ENCODE measurements at places on chromosomes 1 and 21.

DNA sequence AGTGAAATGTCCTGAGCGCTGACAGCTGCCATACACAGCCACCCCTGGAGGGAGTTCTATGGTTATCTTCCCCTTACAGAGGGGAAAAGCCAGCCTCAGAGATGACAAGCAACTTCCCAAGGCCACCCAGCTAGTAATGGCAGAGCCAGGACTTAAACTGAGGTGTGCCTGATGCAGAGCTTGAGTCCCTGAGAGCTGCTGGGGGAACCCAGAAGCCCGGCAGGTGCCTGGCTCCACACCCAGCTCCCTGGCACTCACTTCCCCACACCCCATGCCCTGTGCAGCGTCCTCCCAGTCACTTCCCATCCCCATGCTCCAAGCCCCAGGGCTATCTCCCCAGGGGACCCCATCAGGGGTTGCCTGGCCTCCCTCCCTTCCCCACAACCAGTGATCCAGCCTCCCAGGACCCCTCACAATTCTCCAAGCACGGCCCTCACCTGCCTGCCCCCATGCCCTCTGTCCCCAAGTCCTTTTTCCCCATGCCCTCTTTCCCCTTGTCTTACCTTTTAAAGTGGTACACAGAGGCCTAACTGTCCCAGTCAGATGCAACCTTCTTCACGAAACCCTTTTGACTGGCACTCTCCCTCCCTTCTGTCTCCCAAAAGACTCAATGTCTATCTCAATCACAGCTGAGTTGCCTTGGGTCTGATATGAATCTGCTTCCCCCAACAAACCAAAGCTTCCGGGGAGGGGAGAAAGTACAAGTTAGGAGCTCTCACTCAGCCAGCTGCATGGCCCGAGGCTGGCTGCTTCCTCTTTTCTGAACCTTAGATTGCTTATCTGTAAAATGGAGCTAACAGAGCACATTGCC is 39.8 kb upstream of the LRP8 start:
- peak; percentile 55 for DNase-seq

- DNase-seq, result no peak
Measured at GRCh38 chr1:177976596-177976995, 6.7 kb upstream of the SEC16B start.

GRCh38 chr1:99525331-99525730 is 120.6 kb upstream of the PALMD start:
- DNase-seq, result no peak

GRCh38 chr1:206116191-206116872 is 856 bp downstream of the AVPR1B start:
- no peak for DNase-seq

DNA sequence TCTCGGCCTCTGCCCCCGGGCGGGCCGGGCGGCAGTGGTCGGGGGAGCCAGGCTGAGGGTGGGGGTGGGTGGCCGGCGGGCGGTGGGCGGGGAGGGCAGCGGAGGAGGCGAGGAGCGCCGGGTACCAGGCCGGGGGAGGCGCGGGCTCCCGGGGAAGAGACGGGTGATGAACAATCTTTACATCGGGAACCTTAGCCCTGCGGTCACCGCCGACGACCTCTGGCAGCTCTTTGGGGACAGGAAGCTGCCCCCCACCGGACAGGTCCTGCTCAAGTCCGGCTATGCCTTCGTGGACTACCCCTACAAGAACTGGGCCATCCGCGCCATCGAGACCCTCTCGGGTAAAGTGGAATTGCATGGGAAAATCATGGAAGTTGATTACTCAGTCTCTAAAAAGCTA is 112.5 kb downstream of the NBPF12 start:
- no peak for DNase-seq

DNA sequence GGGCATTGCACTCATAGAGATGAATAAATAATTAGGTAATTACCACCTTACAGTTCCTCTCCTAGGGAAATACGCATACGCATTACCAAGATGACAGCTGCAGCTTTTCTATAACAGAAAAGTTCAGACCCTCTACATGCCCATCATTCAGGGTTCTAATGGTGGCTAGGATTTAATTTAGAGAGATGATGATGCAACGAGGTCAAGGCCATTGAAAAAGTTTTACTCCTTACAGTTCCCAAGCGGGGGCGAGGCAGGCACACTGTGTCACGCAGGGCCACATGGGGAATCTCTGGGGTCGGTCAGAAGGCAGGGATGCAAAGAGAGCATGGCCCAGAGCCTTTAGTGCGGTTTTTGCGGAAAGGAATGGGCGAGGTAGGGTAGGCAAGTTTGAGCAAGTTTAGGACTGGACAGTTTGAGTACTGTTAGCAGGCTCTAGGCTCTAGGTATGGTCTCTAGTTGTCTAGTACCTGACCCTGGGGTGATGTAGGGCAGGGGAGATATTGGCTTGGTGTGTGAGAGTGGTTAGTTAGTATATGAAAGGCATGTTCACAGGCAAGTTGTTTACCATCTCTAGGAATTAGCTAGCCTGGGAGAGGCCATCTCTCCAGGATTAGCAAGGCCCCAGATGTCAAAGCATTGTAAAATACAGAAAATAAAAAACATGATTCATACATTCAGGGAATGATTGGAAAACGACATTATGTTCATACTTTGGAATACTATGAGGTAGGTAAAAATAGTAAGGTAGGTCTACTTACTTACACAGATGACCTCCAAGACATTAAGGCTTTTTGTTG is 29.6 kb upstream of the ID3 start:
- DNase-seq, result no peak

DNA sequence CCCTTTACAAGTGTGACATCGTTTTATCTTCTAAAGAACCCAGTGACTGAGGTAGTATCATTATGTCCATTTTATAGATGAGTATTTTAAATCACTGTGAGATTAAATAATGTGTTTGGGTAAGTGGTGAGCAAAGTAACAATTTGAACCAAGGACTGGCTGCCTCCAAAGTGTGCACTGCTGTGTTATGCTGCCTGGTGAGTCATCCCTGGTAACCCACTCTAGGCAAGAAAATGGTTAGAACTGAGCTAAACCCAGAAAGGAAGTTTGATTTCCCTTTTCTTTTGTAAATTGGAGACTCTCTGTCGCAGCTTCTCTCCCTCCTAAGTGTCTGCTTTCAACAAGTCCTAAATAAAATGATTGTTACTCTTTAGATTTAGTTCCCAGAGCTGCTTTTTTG is 342.8 kb upstream of the KAZN start:
- no peak for DNase-seq

- DNase-seq, result no peak
Measured at GRCh38 chr1:212030936-212031528, 4.3 kb downstream of the INTS7 start.

DNA sequence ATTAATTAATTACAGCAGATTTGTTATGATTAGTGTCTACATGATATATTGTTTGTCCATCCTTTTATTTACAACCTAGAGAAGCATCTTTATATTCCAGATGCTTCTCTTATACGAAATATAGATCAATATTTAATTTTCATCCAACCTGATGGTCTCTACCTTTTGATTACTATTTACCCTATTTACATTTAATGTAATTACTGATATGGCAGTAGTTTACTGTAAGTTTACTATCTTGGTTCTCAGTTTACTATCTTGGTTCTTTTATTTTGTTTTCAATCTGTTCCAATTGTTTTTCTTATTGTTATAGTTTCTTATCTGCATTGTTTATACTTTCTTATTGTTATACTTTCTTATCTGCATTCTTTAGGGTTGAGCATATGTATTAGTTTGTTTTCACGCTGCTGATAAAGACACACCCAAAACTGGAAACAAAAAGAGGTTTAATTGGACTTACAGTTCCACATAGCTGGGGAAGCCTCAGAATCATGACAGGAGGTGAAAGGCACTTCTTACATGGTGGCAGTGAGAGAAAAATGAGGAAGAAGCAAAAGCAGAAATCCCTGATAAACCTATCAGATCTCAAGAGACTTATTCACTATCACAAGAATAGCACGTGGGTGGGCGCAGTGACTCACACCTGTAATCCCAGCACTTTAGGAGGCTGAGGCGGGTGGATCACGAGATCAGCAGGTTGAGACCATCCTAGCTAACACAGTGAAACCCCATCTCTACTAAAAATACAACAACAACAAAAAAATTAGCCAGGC is 28.9 kb downstream of the FAF1 start:
- DNase-seq, result no peak

- DNase-seq, result no peak
Measured at GRCh38 chr1:14693949-14694348, 95.5 kb downstream of the KAZN start.

- DNase-seq, result no peak
Measured at GRCh38 chr1:43995984-43996732, 4.8 kb downstream of the CCDC24 start.

- DNase-seq, result no peak
Measured at GRCh38 chr21:17736072-17736471, 83.1 kb downstream of the C21orf91 start.
